D341Med (cell line): ENCODE measurements at places on chromosomes 4 and X.

- DNase-seq, result no peak
Measured at GRCh38 chr4:6334203-6334887, 64.7 kb downstream of the WFS1 start.

DNA sequence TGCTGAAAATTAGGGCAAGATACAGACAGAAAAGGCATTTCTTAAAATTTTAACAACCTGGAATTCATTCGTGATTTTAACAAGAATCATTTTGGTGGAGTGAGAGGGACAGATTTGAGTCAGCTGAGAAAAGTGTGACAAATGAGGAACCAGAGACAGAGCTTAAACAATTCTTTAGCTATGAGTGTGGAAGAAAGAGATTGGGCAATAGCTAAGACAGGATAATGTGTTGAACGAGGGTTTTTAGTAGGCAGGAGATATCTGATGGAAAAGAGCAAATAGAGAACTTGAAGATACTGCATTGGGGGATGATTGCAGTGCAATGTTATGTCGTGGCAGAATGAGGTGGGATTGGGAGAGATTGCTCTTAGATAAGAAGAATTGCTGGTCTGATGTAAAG, 164.2 kb upstream of the SPRY1 start:
- DNase-seq, result no peak

DNA sequence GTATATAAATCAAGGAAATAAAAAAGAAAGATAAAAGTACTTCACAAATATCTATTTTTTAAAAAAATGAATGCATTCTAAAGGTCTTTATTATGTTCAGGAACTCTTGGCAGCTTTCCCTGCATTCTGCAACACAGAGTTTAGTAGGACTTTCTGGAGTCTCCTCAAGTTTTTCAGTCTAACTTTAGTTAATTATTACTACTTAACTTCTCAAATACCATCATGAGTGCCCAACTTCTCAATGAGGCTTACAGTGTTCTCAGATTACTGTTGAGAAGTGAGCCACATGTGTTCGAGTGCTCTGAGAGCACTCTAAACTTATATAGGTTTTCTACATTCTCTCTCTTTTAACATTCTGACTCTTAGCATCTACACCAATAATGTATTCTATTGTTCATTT, 1852.9 kb upstream of the PCDH10 start:
- no peak for DNase-seq

- no peak for DNase-seq
Measured at GRCh38 chr4:188053302-188053701, 56.1 kb downstream of the TRIML2 start.

GRCh38 chrX:118621081-118621759, 106.2 kb upstream of the IL13RA1 start:
- DNase-seq, result no peak

GRCh38 chr4:24736066-24736465, 59.3 kb upstream of the SOD3 start:
- no peak for DNase-seq
